Central memory CD4-positive, alpha-beta T cell (primary cell): ENCODE measurements at places on chromosomes 11 and 22.
A peak's percentile ranks its signal among the peaks of the same experiment; 100 is the strongest.

GRCh38 chr22:37226514-37226913, 14.2 kb upstream of the SSTR3 start:
- DNase-seq, result no peak

DNA sequence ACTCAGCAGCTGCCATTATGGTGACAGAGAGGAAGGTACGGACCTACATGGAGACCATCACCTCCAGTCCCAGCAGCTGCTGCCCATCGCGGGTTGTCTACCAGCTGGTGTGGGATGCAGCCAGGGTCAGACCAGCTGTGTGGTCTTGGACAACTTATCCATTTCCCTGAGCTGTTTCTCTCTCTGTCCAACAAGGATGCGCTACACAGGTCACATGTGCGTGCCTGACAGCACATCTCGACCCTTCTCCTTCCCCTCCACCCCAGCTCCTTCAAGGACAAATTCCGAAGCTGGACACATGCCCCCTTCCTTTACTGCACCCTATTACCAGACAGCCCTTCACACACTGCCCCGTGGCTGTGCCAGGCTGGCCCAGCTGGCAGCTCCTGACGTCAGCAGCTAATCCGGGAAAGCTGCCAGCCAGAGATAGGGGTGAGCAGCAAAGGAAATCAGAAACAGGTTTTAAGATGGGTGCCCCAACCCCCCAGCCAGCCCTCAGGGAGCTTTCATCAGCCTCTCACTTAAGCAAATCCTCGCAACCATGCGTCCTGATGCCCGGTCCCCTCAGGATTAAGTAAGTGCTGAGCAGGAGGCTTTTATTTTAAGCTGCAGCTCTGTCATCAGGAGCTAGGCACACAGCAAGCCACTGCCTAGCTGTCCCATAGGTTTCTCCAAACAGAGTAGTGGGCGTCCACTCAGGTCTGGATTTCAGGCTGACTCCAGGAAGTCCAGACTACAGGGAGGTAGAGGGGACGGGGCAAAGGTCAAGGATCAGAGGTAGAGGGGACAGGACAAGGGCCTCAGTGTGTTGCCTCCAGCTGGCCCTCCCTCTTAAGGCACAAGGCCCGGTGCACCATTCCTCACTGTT, 20.3 kb downstream of the TEF start:
- no peak for DNase-seq

- no peak for DNase-seq
These were observed 53.3 kb upstream of the GLYAT start for GRCh38 chr11:58784995-58785394.

- DNase-seq, result no peak
These were observed 11.4 kb downstream of the OR10D3 start for GRCh38 chr11:124194293-124195188.

DNA sequence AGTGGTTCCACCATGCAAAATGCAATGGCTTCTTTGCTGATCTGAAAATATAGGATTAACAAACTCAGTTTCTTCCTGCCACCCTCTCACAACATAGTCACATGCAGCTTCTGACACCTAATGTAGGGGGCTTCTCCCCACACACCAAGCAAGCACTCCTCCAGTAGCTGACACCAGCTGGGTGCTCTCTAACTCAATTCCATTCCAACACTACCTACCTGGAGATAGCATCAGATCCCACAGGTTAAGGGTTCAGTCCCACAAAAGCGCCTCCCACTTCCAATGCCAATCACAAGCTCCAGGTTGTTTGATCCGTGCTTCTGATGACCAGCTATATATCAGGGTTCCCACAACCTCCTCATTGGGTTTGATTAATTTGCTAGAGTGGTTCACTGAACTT, 31.8 kb upstream of the NNMT start:
- DNase-seq, result no peak

DNA sequence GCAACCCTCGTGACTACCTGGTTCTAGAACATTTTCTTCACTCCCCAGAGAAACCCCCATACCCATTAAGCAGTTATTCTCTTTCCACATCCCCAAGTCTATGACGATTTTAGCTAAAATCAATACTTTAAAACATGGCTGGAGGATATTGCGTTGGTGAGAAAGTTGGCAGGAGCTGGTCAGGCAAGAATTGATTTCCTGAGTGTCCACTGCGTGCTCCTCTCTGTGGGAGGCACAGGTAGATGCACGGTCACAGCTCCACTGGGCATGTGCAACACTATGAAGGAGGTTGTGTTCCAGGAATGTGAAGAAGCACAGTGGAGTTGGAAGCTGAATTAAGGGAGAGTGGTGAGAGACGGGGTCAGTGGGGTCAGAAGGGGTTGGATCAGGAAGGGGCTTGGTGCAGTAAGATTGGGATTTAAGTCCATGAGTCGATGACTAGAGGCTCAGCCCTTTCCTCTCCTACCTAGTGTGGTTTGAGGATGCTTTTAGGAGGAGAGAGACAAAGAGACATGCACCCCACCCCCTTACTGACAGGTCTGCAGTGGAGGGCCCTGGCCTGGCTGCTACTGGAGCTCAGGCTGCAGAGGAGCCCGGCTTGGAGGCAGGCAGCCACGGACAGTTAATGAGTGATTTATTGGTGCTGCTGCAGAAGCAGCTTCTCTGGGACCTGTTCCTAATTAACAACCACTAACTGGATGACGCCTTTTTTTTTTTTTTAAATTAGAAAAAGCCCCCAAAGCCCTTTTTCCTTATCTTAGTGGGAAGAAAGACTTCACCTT, 395.6 kb downstream of the TENM4 start:
- no peak for DNase-seq

GRCh38 chr11:113376156-113376555, 11.4 kb upstream of the ANKK1 start:
- DNase-seq, result no peak

- DNase-seq, result no peak
These were observed 29.1 kb upstream of the TECTA start for GRCh38 chr11:121071846-121072450.

- no peak for DNase-seq
These were observed 88.8 kb upstream of the API5 start for GRCh38 chr11:43223026-43223425.

DNA sequence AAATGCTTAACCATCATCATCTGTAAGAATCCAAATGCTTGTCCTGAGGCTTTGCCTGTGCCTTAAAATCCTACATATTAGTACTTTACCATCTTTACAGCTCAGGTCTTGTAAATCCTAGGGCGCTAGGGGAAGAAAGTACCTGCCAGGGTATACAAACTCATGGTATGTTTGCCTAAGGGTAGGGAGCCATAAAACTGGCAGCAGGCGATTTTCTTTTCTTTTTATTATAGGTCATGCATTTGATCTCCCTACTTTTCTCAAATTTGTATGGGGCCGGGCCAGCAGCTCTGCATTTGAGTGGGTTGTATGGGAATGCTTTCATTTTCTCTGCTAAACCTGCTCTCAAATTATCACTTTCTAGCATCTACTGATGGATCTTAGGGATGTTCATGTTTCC, 24.0 kb upstream of the ZBED5 start:
- no peak for DNase-seq

DNA sequence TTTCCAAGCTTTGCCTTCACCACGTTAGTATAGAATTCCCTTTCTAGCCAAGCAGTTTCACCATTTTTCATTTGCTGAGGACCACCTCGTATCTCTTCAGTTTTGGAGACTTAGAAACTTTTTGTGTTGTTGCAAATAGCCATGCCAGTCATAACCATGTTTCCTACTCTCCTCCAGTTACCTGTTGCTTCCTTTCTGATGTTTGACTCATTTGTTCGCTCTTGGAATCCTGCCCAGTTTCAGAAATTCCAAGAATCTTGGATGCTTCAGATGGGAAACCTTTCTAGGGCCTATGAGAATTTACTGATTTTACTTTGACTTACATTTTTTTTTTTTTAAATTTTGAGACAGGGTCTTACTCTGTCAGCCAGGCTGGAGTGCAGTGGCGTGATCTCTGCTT, 65.4 kb downstream of the PPP6R3 start:
- no peak for DNase-seq

DNA sequence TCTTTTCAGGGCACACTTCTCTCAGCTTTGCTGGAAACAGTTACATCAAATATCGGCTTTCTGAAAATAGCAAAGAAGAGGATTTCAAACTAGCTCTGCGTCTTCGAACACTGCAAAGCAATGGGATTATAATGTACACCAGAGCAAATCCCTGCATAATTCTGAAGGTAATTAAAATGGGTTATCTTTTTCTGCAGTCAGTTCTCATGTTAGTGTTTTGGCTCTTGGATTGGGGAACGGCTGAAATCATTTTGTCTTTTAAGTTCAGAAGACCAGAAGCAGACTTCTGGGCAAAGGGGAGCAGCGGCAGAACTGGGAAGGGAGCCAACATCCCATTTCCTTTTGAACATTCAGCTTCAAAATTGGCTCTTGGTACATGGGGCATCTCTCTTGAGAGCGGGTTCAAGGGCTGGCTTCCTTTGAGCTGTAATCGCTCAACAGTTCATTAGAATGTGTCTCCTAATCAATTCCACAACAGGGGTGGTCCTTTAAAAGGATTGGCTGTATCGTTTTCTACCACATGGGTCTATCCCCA, 110.2 kb upstream of the MTNR1B start:
- no peak for DNase-seq

DNA sequence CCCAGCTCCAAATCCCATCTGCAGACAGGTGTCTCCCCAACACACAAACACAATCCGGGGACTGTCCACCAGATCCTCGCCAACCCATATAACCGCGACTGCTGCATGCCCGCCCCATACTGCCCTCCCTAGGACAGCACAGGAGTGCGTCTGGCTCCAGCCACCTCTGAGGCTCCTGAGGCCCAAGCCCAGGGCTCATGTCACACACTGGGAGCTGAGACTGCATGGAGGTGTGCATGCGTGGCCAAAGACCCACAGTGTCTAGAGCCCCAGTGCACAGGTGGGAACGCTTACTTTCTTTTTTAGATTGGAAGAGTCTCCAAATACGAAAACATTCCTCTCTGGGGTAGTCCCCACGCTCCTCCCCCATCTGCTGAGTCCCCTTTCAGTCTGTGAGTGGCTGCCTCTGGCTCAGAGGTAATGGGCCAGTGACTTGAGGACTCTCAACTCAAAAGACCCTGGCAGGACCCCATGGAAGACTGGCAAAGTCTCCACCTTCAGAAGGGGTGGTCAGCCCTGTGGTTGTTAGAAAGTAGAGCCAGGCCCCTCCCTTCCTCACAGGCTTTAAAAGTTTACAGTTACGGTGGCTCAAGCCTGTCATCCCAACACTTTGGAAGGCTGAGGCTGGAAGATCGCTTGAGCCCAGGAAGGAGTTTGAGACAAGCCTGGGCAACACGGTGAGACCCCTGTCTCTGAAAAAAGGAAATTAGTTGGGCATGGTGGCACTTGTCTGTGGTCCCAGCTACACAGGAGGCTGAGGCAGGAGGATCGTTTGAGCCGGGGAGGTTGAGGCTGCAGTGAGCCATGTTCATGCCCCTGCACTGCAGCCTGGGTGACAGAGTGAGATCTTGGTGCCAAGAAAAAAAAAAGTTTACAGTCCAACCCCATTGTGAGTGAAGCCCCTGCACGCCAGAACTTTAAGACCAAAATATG, 2.3 kb downstream of the CBX7 start:
- no peak for DNase-seq

DNA sequence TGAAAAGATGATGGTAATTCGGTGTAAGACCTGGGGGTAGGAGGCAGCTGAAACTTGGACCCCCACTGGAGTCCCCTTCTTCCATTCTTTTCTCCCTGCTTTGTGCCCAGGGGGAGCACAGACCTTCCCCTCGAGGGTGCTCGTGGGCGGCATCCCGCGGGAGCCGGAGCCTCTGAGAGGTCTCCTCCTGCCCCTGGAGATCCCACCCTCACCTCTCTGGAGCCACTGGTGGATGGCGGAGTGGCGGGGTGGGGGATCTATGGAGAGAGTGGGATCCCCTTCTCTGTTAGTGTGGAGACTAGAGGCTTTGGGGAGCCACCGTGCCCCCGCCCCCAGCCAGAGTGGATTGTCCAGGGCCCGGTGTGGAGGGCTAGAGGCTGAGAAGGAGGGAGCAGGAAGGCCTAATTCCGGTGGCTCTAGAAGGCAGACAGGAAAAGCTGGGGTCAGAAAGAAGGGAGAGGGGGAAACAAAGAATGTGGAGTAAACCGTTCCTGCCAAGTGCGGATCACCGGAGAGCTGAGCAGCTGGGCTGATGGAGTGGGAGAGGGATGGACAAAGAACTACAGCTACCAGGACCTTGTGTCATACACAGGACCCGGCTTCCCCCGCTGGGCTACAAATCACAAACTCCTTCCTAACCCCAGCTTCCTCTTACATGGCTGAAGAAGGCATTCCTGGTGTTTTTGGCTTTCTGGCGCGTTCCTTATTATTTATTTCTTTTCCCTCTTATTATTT, 41.9 kb downstream of the KCNJ1 start:
- no peak for DNase-seq

DNA sequence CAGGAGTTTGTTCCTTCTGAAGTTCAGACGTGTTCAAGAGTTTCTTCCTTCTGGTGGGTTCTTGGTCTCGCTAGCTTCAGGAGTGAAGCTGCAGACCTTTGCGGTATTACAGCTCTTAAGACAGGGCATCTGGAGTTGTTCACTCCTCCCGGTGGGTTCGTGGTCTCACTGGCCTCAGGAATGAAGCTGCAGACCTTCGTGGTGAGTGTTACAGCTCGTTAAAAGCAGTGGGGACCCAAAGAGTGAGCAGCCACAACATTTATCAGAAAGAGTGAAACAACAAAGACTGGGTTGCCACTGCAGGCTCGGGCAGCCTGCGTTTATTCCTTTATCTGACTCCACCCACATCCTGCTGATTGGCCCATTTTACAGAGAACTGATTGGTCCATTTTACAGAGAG, 373.1 kb downstream of the ETS1 start:
- no peak for DNase-seq

DNA sequence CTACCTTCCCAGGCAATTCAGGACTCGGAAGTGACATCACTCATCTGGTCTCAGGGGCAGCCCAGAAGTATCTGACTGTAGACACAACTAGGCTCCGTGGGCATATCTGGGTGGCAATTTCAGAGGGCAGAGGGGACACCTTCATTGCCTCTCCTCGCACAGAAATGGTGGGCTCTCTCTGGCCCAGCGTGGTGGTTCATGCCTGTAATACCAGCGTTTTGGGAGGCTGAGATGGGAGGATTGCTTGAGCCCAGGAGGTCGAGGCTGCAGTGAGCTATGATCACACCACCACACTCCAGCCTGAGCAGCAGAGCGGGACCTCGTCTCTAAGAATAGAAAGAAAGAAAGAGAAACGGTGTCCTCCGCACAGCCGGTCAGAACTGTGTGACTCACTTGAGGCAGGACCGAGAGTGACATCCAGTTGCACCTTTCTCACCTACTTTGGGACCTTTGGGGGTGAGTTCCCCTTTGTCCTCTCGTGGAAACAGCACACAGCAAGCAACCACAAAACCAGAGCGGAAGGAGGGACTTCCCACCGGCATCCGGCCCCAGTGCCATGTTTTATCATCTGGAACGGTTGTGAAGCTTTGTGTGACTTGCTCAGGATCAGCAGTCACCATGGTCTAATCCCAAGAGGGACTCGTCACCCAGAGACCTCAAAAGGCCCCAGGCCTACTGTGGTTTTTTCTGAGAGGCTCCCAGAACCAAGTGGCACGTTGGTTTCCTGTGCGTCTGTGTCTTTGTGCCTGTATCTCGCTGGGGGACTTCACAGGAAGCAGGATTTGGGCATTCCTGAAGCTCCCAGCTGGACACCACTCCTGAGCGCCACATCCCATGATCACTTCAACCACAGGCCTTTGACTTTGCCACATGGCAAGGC, 38.4 kb upstream of the EMID1 start:
- peak; percentile 25 for DNase-seq
